ENCODE measurements at places on chromosomes 16 and 17.

DNA sequence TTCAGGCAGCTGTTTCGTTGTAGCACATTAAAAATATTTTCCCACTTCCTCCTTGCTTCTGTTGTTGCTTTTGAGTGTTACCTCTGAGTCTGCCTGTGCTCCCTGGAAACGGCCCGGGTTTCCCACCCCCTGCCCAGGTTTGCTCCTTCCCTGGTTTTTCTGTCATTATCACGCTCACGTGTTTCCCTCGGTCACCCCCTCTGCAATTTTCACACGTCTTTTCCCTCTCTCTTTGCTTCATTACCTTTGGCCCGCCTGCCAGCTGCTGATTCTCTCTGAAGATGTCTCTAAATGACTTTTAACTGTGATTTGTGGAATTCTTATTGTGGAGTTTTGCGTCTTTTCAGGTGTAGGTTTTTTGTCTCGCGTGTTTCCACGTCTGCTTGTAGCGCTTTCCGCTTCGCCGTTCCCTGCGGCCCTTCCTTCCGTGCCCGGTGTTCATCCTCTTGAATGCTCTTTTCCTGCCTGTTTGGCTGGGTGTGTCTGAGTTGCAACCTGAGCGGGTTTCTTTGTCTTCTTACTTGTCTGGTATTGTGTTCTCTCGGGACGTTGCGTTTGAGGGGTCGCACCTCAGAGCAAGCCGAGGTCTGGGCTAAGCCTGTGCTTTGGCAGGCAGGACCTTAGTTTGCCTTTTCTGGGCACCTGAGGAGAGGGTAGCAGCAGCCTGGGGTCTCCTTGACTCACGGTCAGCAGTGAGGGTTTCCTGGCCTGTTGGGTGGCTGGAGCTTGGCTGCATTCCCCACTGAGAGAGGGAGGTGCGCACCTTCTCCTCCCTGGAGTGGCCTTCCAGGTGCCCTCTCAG, 96.3 kb upstream of the ZNF750 start:
- DNase-seq = no peak

GRCh38 chr17:683499-684254, 31.0 kb downstream of the VPS53 start:
- DNase-seq = no peak

- no peak for DNase-seq
These were observed 1.2 kb upstream of the CDC6 start for GRCh38 chr17:40286473-40286872.

- no peak for DNase-seq
These were observed 138.4 kb upstream of the DNAH9 start for GRCh38 chr17:11459861-11460331.

GRCh38 chr17:36943250-36944191, 5.2 kb upstream of the AATF start:
- DNase-seq = no peak

DNA sequence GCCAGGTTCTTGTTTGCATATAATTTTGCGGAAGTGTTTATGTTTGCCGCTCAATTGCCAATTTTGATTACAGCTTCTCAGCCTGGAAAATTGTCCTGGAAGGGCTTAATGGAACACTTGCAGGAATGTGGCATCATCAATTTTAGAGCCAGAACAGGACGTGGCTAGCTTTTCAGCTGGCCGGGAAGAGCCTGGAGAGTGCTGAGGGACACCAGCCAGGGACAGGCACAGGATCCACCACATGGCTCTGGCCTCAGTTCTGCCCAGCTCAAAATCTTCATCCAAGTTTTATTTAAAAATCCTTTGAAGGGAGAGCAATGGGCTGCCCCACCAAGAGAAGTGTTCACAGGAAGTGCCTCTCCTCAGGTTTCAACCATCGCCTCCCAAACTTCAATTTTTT, 287.2 kb upstream of the HSBP1 start:
- DNase-seq = no peak
